Chondrocyte (in vitro differentiated cells): ENCODE measurements at places on chromosomes 12 and 14.

DNA sequence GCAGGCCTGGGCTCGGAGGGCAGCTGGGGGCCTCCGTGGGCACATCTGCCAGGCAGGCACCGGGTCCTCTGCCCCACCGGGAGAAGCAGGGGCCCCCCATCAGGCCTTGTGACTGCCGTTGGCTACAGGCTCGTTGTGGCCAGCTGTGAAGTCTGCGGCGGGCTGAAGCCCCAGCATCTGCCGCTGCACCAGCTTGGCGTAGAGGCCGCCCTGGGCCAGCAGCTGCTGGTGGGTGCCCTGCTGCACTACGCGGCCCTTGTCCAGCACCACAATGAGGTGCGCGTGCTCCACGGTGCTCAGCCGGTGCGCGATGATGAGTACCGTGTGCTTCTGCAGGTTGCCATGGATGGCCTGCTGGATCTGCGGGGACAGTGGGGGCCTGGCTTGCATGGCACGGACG lies 33.9 kb upstream of the VPS37B start:
- DNase-seq: no peak

GRCh38 chr12:114401328-114402083 lies 4.4 kb downstream of the TBX5 start:
- no peak for DNase-seq

- no peak for DNase-seq
These were observed 88.7 kb upstream of the GRIP1 start for GRCh38 chr12:66767536-66767935.

DNA sequence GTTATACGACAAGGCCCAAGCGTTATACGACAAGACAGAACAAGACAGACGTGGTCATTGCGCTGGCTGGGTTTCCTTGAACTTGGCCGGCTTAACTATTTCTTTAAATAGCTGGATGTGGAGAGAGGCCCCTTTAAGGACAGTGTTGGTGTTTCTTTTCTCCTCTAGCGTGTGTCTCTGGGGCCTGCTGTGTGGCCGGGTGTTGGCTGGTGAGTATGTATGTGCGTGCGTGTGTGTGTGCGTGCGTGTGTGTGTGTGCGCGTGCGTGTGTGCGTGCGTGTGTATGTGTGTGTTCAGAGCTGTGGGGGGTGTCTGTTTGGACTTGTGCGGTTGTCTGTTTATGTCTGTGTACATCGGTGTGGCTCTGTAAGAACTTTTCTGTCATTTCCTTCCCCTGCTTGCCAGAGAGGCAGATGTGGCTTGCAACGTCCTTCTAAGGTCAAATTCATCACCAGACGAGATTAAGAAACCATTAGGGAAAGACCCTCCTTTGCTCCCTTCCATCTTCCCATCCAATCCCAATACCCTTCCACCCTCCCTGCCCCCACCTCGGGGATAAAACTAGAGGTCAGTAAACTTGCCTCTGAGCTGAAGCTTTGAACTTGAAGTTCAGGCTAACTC lies 78.6 kb upstream of the TBX3 start:
- no peak for DNase-seq

DNA sequence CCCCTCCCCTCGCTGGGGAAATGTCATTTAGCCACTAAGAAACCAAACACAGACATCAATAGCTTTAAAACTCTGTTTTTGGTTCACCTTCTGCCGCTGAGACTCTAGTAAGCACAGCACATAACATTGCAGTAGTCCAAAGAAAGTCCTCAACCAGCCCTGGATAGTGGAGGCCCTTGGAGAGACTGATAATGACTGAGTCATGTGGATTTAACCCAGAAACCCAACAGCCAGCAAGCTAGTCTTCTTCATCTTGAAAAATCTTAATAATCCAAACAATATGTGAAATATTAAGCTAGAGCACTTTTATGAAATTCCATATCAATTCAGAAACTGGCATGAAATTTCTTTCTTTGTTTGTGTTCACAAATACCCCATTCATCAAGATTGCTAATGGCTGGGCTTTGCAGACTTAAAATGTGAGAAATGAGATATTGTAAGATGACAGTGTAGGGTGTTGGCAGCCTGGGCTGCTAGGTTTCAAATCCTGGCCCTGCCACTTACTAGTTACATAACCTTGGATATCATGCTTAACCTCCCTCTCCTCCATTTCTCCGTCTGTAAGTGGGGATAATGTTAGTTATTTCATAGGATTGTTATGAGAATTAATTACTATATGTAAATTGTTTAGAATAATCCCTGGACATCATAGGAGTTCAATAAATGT lies 40.1 kb downstream of the RERG start:
- no peak for DNase-seq

- peak; percentile 74 for DNase-seq
These were observed 79.9 kb downstream of the BCL11B start for GRCh38 chr14:99192028-99192621.

GRCh38 chr14:93067088-93067487 lies 48.6 kb downstream of the ITPK1 start:
- no peak for DNase-seq

DNA sequence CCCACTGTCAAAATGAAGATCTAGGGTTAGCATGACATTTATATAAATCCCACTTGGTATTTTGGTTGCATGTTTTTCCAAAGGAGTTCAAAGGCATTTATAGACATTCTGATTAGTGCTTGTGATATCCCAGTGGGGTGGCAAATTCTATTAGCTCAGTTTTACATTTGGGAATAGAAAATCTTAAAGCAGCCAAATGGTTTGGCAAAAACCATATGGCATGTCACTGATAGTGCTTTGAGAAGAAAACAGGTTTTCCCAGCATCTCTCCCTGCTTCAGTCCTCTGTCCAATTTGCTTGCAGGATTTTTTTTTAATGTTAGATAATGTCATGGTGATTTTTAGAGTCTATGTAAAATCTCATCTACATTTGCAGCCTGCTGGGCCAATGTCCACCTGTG lies 225.1 kb upstream of the DIO3 start:
- DNase-seq: no peak

DNA sequence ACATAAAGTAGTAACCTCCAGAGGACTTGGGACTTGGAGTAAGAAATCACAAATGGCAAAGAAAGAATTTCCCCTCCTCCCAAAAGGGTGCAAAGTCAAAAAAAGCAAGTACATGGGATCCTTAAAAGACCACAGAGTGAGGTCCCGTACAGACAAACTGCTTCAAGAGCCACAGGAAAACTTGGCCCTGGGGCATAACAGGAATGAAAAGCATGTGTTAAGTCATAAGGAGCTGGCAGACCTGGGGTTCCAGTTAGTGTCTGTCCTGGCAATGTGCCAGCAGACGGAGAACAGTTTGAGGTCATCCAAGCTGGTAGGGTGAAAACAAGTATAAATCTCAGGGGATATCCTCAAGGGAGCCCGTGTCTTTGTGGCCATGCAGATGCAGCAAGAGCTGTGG lies 73.2 kb downstream of the HSD17B6 start:
- DNase-seq: no peak

DNA sequence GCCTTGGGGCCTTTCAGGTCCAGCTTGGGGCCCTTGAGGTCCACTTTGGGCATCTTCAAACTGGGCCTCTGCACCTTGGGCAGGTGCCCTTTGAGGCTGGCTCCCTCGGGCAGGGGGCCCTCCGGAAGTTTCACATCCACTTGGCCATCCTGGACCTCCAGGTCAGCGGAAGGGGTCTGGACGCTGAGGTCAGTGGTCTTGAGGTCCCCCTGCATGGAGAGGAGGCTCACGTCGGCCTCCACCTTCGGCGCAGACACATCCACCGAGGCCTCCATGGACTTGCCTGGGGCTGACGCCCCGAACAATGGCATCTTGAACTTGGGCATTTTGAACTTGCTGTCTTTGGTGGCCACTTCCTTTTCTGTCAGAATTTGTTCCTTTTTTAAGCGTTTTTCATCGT lies 25.1 kb downstream of the AHNAK2 start:
- peak; percentile 59 for DNase-seq

DNA sequence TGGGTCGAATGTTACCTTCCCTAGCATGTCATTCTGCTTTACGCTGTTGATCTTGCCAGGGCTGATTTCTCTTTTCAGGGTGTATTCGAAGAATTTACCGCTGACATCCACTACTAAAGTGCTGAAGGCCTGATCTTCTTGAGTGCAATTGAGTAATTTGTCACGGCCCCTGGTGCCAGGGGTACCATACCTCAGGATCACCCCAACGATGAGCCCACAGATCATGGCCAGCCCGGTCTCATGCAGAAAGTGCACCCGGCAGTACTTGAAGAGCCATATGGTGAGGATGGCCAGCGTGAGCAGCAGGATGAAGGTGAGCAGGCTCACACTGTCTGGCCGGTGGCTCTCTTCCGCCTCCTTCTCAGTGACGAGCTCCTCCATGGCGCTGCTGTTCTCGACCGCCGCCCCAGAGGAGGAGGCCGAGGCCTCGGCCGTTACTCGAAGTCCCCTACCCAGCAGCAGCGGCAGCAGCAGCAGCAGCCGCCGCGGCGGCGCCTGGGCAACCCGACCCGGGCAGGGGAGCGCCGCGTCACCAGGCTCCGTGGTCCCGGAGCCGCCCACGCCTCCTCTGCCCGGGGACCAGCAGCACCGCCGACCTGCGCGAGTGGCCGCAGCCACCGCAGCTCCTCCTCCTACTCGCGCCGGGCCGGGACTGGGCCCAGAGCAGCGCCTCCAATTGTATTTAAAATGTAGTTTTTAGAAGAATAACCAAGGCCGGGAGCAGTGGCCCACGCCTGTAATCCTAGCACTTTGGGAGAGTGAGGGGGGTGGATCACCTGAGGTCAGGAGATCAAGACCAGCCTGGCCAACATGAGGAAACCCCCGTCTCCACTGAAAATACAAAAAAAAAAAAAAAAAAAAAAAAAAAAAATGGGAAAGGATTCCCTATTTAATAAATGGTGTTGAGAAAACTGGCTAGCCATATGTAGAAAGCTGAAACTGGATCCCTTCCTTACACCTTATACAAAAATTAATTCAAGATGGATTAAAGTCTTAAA lies 58.5 kb upstream of the TMPO start:
- DNase-seq: no peak

- DNase-seq: no peak
These were observed 94.3 kb downstream of the FUT8 start for GRCh38 chr14:65506801-65507200.

- no peak for DNase-seq
These were observed 121.7 kb downstream of the PPM1H start for GRCh38 chr12:62813031-62813829.

DNA sequence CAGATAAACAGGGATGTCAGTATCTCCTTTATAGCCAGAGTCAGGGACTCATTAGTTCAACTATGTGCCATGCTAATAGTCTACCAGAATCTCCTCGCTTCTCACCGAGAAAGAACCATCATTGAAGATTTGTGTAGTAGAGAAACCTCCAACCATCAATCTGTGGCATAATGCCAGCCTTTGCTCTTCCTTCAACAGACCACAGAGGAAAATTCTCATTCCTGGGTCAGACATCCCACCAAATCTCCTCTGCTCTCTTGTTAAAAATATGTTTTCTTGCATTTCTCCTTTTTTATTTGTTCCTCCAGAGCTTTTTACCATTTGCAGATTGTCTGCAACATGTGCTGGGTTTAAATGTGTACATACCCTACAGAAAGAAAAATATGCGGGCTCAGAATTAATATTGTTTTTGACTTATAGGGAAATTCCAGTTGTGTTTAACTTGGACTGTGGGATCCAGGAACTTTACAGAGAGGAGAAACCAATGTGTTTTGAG lies 64.9 kb downstream of the LLPH start:
- no peak for DNase-seq

GRCh38 chr12:128861226-128862016 lies 8.1 kb downstream of the GLT1D1 start:
- no peak for DNase-seq

- DNase-seq: no peak
These were observed 293.7 kb upstream of the CLEC14A start for GRCh38 chr14:38549564-38549963.

- no peak for DNase-seq
These were observed 55.6 kb upstream of the CDKL1 start for GRCh38 chr14:50452296-50452695.

- no peak for DNase-seq
These were observed 705.8 kb upstream of the USP15 start for GRCh38 chr12:61554268-61555008.

DNA sequence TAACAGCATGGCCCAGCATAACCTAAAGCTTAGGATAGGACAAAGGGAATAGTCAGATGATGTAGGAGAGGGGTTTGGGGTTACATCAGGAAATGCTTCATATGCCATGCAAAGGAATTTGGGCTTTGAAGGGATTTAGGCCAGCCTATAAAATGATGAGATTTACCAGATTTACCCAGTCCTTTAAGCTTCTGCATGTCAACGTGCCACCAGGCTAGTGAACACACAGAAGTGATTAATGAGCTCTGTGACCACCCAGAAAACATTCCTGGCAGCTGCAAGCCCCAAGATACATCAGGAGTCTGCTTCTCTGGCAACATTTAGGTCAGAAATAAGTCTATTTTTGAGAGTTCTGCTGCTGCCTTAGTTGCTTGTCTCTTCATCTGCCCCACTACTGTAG lies 118.3 kb downstream of the LRIG3 start:
- no peak for DNase-seq

DNA sequence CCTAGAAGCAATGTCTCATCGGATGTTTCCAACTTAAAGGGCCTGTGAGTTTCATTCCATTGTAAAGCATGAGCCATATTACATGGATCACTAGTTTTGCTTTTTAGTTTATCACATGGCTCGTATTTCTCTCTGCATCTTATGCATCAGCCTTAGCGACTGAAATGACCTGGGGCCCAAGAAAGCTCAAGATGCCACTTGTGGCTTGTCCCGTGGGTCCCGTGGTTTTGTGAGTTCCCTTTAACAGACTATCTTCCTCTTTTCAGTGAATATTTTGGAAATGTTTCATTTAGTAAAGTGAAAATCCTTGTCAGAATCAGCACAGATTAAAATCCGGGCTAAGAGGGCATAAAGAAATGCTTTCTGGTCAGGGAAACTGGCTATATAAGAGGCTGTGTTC lies 86.2 kb upstream of the PPM1H start:
- no peak for DNase-seq

DNA sequence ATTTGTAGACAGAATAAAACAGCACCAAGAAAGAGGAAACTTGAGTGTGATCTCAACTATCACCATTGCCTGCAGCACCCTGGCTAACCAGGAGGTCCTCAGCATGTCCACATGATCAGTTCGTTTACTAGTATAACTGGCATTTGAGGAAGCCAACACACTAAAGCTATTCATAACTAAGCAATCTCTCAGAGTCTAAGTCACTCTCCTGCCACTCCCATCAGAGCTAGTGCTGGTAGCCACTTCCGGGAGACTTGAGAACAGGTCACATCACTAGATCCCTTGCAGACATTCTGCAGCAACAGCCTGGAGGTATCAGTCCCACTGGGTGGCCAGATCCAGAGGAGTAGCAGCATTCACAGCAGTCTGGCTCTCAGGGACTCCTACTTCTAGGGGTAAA lies 352.9 kb upstream of the OR4E1 start:
- DNase-seq: no peak

DNA sequence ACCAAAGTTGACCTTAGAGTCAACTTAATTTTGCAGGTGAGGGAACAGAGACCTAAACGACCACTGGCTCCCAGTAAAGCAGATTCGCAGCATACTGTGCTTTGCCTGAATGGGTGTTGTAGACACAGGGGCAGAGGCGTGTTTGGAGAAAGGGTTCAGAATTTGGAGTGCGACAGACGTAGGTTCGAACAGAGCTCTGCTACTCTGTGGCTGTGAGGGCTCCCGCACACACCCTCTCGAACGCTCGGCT lies 243 bp upstream of the TOMM20L start:
- DNase-seq: no peak

GRCh38 chr12:114658002-114658441 lies 26.0 kb downstream of the TBX3 start:
- no peak for DNase-seq
